Stimulated activated CD8-positive, alpha-beta memory T cell treated with anti-CD3 and anti-CD28 coated beads, Interleukin-4, amount 100 ng/mL, for 48 hours (primary cell): ENCODE measurements at places on chromosomes 12 and 14.

- DNase-seq = no peak
Observed at GRCh38 chr12:111269718-111270117, 99.2 kb downstream of the PHETA1 start.

GRCh38 chr14:81565441-81566290, 32.0 kb upstream of the SEL1L start:
- DNase-seq = no peak

DNA sequence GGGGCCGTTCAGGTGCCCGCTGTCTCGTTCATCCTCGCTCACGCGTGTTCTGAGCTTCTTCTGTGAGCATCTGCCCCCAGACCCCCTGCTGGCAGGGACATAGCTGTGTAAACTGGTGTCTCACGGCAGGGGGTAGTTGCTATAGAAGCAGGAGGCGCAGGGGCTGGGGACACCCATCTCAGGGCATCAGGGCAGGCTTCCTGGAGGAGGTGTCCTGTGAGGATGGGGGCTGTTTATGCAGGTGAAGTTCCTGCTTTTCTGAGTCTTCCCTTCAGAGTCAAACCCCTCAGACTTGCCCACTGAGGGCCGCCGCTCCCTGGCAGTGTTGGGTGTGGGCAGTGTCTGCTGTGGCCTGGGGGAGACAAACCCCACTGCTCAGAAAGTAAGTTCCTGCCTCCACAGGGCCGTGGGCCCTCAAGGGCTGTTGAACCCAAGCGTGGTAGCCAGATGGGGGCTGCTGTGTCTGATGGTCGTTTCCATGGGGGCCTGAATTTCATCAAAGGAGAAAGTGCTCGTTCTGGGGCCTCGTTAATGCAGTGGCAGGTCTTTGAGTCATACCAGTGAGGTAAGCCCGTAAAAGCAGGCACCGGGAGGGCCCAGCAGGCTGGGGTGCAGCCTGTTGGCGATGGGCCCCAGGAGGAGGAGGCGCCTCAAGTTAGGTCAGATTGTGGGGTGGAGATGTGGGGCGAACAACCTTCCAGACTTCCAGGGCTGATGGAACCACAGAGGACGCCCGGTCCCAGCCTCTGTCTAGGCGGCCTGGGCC, 23.4 kb downstream of the KIF26A start:
- no peak for DNase-seq

- DNase-seq = no peak
Observed at GRCh38 chr14:88044444-88044758, 39.5 kb downstream of the GPR65 start.

- DNase-seq = no peak
Observed at GRCh38 chr12:50394469-50395029, 1.9 kb downstream of the FAM186A start.

DNA sequence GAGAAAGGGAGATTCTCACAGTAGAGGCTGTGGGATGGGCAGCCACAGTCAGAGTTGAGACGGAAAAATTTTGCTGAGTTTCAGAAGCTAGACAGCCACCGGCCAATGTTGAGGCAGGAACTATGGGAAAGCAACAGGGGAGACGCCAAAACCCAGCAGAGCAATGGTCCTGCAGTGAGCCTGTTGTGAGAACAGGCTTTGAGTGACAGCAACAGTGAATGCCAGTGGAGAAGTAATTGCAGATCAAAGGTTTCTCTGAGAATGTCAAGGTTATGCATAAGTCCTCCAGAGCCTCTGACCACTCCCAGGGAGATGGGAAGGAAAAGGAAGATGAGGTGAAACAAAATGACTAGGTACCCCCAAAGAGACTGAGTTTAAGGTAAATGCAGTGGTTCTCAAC, 54.2 kb upstream of the DAAM1 start:
- DNase-seq = no peak

GRCh38 chr12:44674875-44675274, 201.2 kb downstream of the NELL2 start:
- no peak for DNase-seq

GRCh38 chr12:121392325-121392716, 7.6 kb upstream of the RNF34 start:
- DNase-seq = no peak

- DNase-seq = no peak
Observed at GRCh38 chr12:10205220-10205807, 7.4 kb upstream of the GABARAPL1 start.

GRCh38 chr12:95259368-95259767, 41.8 kb downstream of the VEZT start:
- DNase-seq = no peak

DNA sequence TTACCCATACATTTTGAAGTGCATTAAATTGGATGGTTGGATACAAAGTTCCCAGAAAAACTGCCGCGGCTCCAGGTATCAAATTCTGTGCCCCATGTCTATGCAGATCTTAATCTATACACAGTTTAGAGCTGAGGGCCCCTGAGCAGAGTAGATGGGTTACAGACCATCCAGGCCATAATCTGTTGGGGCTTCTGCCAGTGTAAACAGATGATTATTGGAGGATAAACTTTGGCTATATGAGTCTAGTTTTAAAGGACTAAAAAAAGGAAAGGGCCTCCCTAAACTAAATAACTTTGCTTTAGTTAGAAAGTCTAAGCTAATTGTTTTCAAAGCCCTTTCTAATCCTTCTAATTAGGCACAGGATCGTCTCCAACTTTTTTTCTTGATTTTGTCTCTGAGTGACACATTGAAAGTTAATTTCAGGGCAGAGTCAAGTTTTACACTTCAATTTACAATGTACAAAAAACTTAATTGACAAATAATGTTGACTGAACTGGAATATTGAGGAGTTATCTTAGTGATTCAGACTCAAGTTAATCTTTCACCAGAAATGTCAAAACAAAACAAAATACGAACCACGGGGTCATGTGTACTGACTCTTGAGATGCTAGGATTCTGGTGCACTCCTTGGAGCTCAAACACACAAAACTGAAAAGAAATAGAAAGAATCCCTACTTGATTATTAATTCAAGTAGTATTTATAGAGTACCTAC, 133.9 kb upstream of the SCAF11 start:
- no peak for DNase-seq

- DNase-seq = no peak
Observed at GRCh38 chr12:109588461-109589239, 15.1 kb downstream of the MVK start.

DNA sequence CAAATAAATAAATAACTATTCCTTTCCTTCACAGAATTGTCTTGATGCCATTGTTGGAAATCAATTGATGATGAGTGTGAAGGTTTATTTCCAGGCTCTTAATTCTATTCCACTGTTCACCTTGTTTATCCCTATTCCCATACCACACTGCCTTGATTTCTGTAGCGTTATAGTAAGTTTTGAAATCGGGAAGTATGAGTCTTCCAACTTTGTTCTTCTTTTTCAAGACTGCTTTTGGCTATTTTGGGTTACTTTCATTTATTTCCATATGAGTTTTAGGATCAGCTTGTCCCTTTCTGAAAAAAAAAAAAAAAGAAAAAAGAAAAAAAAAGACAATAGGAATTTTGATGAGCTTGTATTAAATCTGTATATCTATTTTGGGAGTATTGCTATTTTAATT, 9.3 kb upstream of the CDK2AP1 start:
- no peak for DNase-seq

GRCh38 chr14:72547999-72548398, 345.9 kb downstream of the DPF3 start:
- no peak for DNase-seq

DNA sequence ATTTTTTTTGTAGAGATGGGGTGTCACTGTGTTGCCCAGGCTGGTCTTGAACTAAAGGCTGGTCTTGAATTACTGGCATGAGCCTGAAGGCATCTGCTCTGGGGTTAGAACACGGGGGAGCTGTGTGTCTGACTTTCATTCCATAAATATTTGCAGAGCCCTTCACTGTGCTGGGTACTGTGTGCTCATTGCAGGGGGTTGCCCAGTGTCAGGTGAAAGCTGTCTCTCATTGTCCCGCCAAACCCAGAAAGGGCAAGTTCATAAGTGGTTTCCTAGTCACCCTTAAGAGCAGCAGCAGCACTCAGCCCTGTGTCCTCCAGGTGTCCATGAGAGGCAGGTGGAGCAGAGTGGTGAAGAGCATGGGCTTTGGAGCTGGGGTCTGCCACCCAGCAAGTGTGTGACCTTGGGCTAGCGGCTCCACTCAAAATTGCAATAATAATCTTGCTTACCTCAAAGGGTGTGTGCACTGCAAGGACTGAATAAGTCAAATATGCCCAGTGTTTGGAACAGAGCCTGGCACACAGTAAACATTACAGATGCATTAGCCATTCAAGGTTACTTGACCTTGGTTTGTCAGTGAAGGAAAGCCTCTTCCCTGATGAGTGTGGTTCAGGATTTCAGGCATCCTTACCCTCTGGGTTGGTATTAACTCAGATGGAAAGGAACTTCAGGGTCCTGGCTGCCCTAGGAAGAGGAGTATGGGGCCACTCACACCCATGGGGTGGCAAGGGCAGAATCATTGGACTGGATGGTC, 4.4 kb upstream of the SMIM41 start:
- no peak for DNase-seq

GRCh38 chr12:754851-755562, 2.6 kb downstream of the WNK1 start:
- no peak for DNase-seq

DNA sequence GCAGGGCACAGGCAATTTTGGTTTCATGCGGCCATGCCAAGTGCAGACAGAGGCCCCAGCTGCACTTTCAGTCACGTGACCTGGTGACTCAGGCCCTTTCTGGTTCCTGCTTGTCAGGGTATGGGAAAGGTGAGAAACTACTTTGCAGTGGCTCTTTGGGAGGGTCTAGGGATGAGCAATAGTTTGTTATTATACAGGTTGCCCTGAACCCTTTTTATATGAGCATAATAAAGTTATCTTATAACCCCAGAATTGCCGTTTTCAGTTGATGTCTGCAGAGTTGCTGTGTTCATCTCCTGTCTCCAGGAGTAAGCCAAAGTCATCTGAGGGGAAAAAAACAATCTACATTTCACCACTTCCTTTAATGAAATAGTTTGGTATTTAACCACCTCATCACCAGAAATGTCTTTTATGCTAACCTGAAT, 30.9 kb upstream of the EMP1 start:
- peak; percentile 85 for DNase-seq

GRCh38 chr14:105529319-105529568, 2.9 kb downstream of the TMEM121 start:
- no peak for DNase-seq

GRCh38 chr14:68791902-68792677, 777 bp downstream of the ZFP36L1 start:
- DNase-seq = peak; percentile 64

- DNase-seq = peak; percentile 91
Observed at GRCh38 chr14:100067971-100068959, 3.0 kb downstream of the EVL start.

DNA sequence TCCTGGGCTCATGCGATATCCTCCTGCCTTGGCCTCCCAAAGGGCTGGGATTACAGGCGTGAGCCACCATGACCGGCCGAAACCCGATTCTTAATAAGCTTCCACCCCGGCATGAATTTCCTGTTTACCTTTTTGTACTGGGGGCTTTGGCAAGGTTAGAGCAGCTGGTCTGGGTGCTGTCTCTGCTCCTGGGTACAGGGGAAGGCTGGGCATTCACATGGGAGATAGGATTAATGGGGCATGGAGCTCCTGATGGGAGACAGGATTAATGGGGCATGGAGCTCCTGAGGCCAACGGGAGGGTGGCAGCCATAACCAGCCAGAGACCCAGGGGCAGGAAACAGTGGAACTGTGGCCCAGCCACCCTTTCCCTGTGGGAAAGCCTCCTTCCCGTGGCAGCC, 69.5 kb upstream of the DICER1 start:
- DNase-seq = no peak

GRCh38 chr14:51614707-51615106, 37.0 kb upstream of the FRMD6 start:
- DNase-seq = no peak

GRCh38 chr14:104114421-104115130, 23.8 kb upstream of the KIF26A start:
- no peak for DNase-seq

DNA sequence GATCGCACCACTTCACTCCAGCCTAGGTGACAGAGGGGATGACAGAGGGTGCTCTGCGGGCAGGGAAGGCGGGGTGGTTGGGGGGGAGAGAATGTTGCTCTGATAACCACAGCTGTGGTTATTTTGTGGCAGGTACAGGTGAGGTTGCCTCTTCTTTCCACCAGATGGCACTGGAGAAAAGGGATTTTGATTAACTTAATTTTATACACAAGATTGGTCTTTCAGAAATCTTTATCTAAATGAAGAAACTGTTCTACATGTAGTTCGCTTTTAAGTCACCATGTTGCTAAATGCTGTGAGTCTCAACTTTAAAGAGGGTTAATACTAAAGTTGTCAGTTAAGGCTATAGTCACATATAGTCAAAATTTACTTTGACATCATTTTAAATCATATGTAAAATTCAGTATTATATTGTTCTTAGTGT, 25.7 kb downstream of the FGF23 start:
- peak; percentile 41 for DNase-seq

- DNase-seq = no peak
Observed at GRCh38 chr12:20716985-20717384, 21.9 kb downstream of the SLCO1C1 start.

DNA sequence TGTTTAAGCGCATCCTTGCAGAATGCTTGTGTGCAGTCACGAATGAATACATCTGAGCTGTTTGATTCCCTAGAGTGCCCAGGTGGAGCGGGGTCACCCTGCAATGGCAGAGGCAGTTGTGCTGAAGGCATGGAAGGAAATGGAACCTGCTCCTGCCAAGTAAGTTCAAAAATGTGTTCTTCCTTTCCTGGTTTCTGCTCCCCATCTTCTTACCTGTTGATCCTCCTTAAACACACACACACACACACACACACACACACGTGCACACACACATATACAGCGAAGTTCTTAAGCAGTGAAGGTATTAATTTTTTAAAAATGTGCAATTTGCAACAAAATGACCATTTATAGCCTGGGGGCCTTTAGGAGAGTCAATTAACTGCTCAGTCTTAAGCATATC, 33.3 kb downstream of the STAB2 start:
- no peak for DNase-seq

- no peak for DNase-seq
Observed at GRCh38 chr12:1509413-1510052, 84.8 kb downstream of the FBXL14 start.
